COR-L47 (cell line): ENCODE measurements at places on chromosomes 3 and 15.

DNA sequence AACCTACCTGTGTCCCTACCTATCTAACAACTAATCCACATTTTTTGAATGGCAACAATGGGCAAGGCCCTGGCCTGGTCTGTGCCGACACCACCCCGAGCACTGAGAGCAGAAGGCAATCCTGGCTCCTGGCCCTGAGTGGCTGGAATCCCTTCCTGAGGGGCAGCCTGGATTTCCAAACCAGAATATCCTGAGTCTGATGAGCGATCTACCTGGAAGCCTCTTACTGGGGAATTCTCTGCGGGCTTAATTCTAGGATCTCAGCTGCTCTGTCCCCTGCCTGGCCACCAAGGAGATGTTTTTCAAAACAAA, 22.1 kb downstream of the ATP2B2 start:
- DNase-seq: no peak

DNA sequence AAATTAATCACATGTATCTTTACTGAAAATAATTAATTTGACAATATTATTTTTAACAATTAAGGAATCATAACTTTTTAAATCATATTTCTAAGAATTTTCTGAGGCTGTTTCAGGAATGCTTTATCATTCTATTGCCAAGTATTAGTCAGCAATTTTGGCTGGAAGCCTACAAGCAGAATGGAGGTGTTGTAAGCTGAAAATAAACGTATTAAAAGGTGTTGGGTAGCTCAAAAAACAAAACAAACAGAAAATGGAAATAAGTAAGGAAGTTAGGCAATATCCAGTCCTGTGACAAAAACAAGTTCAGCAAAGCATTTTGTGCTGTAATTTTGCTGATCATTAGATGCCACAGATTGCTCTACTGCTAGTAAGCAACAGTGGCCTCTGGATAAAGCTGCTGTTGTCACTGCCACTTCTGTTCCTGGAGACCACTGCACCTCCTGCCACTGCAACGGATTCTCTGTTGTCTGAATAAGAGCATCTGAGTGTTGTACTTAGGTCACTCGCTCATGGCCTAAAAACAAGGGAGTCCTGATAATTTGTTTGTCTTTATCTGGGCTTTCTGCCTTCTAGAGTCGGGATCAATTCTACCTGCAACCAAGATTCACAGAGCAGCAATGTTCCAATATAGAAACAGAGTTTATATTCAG, 63.5 kb upstream of the SLITRK3 start:
- DNase-seq: no peak

DNA sequence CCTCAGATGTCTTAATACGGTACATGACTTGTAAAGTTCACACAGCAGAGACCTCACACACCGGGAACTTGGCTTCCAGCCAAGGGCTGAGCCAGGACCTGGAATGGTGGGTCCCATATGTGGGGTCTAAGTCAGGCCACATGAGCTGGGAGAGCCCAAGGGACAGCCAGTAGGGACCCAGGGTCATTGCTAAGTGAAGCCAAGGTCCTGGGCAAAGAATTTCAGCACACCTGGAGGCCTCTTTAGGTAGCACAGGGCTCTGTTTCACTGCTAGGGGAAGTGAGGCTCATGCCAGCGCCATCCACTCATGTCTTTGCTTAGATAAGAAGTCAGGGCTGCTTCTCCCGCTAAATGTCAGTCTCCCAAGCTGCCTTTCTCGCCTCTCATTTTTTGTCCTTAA, 116.6 kb upstream of the TLE3 start:
- no peak for DNase-seq

- DNase-seq: no peak
Observed at GRCh38 chr15:72169236-72169920, 28.2 kb downstream of the GRAMD2A start.

DNA sequence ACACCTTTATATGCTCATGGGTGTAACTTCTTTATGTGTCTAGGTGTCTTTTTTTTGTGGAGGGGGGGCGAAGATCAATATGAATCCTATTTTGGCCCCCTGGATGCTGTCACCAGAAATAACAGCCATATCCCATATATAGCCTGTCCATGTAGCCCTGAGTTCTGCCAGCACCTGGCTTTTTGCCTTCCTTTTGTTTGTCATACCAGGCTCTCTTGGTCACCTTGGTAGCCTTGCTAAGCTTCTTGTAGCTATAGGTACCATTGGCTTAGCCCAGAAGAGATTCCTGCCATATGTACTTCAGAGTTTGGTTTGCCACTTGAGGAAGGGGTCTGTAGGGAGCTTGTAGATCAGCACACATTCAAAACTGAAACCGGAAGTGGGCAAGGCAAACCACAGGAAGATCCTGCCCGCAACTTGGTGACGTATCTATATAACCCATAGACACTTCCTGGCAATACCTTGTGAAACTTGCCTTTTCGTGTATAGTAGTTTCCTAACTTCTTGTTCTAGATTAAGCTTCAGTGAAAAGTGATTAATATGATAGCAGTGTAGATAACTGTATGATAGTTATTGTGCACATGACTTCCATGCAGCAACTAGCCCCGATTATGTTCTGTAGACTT, 11.9 kb downstream of the RASA2 start:
- no peak for DNase-seq

- no peak for DNase-seq
Observed at GRCh38 chr15:70385711-70386110, 288.0 kb upstream of the TLE3 start.

- DNase-seq: no peak
Observed at GRCh38 chr15:60372756-60373155, 25.0 kb downstream of the ANXA2 start.

- no peak for DNase-seq
Observed at GRCh38 chr3:18423401-18424212, 1.5 kb downstream of the SATB1 start.

- DNase-seq: peak; percentile 59
Observed at GRCh38 chr3:194312743-194313281, 38.3 kb downstream of the CPN2 start.
